K562 (cell line): ENCODE measurements at places on chromosomes 6 and 20.

GRCh38 chr6:13286181-13286580 is 42.2 kb downstream of the TBC1D7 start:
- no peak for DNase-seq

DNA sequence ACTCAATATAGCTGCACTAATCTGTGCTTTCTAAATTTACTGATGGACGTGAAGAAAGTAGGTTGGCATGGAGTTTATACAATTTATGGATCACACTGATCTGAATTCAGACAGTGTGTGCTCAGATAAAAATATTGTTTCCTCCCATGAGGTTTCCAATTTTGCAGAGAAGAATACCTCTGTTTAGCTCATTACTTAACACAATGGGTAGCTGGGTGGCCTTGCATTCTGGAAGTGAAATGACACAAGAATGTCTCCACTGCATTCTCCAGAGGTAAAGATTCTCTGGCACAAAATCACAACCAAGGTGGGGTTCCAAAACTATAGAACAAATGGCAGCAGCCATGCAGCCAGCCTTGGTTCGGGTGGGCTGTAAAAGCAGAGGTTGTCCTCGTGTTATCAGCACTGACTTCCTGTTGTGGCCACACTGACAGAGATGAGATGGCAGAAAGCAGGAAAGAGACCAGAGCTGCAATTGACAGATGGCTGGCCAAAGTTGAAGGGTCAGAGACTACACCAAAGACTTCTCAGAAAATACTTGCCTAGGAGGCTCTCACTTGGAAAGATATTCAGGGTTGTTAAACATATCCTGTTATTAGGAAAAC is 50.2 kb downstream of the HDAC2 start:
- DNase-seq: peak; percentile 88

DNA sequence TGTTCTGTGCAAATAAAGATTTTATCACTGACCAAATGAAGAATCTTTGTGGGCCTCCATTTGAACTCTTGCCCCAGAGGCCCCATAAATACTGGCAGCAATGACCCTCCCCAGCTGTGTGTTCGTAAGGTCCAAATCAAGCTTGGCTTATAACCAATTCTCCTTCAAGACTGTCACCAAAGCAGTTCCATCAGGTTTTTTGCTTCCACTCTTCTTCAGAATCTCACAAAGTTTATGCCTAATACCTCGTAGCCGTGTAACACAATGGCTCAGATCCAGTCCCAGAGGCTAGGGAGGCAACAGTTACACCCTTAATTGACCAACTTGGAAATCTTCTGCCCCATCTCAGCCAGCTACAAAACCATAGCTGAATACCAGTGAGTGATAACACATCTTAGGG is 120.5 kb downstream of the HIVEP2 start:
- no peak for DNase-seq

- DNase-seq: no peak
These were observed 527 bp downstream of the FBXO30 start for GRCh38 chr6:145814035-145814500.

GRCh38 chr6:34001706-34002621 is 143.9 kb downstream of the GRM4 start:
- no peak for DNase-seq

GRCh38 chr6:107185391-107185970 is 70.2 kb upstream of the BEND3 start:
- peak; percentile 21 for DNase-seq

DNA sequence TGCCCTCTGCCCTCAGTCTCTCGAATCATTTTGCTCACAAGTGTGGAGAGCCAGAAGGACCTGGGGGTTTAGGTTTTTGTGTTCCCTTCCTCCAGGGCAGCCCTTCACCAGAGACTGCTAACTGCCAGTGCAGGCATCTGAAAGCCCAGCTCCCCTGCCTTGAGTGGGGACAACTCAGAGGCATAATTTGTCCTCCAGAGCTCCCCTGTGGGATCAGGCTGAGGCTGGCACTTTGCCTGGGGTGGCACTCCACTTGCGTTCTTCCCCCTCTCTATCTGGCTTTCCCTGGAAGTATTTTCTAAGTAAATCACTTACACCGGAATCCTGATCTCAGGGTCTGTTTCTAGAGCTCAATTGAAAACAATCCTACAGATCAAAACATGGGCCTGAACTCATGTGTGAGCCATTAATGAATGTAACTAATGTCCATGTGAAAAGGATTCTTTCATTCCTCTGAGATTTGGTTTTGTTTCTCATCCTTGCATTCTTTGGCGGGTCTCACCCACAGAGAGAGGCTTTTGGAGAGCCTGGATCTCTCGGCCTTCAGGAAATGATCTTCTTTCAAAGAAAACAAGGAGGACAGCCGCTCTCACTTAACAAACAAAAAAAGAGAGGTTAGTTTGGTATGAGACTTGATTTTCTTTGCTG is 125.7 kb upstream of the RIPOR2 start:
- no peak for DNase-seq

DNA sequence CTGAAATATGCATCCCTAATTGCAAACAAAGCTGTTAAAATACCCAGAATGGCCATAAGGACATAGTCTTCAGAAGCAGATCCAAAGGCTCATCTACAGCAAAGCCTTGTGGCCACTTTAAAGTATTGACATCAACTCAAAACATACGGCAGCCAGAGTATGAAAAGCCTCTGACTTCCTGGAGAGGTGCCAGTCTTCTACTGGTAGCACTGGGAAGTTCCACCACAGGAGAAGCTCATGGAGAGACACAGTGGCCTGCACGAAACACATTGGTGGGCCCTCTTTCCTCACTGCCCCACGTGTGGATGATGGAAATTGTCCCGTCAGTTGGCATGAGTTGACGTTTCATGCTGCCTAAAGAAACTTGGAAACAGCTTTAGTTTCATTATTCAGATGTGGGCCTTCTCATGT is 202.6 kb upstream of the HEY2 start:
- DNase-seq: peak; percentile 11

- DNase-seq: no peak
These were observed 4.8 kb upstream of the IL17F start for GRCh38 chr6:52249078-52249477.

GRCh38 chr20:50558483-50558925 is 48.3 kb downstream of the PTPN1 start:
- peak; percentile 63 for DNase-seq

DNA sequence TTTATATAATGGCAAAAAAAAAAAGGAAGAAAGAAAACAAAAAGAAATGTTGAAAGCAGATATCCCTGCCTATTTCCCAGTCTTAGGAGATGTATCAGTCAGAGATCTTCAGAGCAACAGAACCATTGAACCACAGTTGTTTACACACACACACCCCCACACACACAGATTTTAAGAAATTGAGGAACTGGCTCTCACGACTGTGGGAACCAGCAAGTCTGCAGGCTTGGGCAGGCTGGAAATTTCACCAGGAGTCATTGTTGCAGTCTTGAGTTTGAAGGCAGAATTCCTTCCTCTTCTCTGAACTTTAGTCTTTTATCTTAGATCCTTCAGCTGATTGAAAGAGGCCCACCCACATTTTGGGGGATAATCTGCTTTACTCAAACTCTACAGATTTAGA is 380.9 kb downstream of the CDKAL1 start:
- DNase-seq: no peak

DNA sequence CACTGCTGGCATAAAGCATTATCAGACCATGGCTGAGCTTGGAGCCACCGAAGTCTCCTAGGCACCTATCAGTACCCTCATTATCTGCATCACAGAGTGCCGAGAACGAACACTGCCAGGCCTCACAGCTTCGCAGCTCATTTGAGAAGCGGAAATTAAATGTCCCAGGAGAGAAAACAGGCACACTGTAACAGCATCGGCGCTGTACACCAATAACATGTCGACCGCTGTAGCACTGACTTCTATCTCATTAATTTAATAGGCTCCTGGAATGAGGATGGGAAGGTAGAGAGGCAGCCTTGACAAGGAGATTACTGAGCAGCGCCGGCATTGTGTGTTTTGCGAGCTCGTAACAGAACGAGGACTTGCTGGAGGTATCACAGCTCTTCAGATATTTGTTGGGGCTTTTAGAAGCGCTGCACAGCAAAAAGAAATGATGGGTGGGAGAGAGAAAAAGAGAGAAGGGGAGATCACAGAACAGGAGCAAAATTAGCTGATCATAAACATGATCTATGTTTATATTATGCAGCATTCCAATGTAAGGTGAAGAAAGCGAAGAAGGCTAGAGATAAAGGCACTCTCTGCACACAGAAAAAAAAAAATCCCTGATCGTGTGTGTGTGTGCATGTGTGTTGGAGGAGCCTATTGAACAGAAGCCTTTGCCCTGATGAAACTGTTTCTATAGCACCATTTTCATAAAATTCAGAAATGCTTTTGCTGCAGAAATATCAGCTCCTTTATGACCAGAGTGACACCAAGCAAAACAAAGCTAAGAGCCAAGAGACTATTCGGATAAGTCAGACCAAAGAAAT is 29.2 kb downstream of the ID4 start:
- DNase-seq: no peak

DNA sequence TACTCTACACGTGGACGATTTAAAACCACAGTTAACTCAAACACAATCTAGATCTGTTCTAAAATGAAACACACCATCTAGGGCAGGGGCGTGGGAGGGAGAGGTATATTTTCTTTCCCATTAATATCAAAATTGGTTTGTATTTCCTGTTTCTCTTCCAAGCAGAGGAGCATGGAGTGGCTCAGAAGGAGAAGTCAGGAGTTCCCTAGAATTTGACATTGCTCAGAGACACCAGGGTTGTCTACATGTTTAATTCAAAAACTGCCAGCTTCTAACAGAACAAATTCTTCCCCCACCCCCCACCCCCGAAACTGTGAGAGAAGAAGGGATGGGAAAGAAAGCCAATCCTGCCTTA is 2.3 kb downstream of the PREX1 start:
- DNase-seq: no peak

GRCh38 chr20:22807045-22807444 is 222.7 kb upstream of the FOXA2 start:
- no peak for DNase-seq

- DNase-seq: peak; percentile 72
These were observed 6.4 kb downstream of the CFB start for GRCh38 chr6:31952140-31952805.

DNA sequence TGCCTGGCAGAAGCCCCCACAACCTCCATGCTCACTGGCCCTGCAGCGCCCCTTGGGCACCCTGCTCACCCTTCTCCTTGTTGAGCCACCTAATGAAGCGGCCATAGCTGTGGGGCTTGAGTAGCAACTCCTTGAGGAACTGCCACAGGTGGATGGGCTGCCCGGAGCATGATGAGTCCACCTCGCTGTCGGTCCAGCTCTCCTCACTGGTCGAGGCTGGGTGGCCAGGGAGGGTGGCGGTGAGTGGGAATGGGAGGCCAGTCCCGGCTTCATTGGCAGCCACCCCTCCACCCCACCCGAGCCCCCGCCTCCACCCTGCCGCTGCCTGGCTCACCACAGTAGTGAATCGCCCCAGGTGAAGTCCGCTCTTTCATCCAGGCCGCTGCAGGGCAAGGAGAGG is 16.9 kb downstream of the SPDEF start:
- DNase-seq: no peak

- DNase-seq: no peak
These were observed 553.4 kb upstream of the EPHA7 start for GRCh38 chr6:93972791-93973190.

DNA sequence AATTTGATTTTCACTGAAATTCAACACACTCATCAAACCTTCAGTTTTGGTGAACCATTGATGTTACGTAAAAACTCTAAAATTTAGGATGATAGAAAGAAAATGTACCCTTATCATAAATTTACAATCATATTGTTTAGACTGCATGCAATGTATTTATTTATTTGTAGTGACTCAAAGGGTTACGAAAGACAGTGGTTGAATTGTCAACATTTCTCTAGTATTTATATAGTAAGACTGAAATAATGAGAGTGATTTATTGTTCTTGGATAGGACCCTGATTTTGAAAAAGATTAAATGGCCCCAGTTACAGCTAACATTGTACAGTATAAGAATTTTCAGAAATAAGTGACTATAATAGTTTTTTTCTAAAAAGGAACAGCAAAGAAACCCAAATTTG is 591.5 kb downstream of the RFPL4B start:
- DNase-seq: no peak

DNA sequence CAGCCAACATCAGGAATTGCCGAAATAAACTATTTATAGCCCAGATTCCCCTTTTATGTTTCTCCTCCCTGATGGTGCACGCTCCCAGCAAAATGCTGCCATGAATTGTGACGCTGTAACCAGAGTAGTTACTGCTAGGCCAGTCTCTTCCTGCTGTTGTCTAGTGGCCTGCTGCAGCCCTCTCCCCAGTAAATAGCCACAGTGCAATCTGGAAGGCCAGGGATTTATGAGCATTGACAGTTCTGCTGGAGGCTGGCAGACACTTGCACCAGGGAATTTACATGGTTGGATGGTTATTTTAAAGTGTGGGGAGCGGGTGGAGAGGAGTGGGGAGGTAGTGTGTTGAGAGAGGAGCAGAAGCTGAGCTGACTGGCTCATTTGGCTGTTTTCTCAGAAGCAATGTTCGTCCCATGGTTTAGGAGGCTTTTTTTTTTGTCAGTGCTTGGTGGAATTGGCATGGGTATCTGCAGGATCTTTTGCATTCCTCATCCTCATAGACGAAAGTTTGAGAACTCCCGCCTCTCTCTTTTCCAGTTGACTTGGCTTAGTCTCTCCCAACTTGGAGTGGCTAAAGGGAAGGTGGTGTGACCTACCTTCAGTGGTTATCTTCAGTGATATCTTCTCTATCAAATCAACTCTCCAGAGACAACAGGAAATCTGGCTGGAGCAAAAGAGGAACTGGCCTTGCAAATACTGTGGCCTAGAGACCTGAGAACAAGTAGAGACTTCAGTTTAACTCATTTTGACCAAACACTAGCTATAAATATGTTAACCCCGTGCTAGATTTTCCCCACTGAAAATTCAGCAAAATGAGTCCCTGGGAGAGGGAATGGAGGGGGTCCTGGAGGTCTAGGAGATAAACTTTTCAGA is 99.3 kb upstream of the VSTM2L start:
- DNase-seq: no peak

DNA sequence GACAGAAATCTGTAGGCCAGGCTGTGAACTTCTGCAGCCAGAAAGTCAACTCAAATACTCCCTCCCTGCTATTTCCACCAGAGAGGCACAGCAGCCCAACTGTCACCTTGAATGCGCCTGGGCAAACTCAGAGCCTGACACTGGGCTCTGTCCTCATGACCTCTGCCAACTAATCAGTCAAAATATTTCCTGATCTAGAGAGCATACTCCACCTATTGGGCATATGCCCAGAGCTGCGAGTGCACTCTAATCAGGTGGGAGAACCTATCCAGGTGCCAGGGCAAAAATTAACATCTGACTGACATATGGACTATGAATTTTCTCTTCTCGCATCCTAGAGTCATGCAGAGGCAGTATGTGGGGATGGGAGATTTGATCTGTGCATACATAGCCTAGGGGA is 406.3 kb upstream of the RUNX2 start:
- DNase-seq: no peak

GRCh38 chr20:14820771-14821170 is 483.4 kb upstream of the FLRT3 start:
- no peak for DNase-seq

GRCh38 chr6:100662264-100662663 is 197.5 kb upstream of the SIM1 start:
- no peak for DNase-seq
